ENCODE measurements at places on chromosomes 7 and 10. TPM values are rescaled to one million over a fixed set of nuclear protein-coding genes. Genes with fewer than 3 reads are reported as not detected.

GRCh38 chr7:82821037-82821436, 341.6 kb downstream of the PCLO start:
- H3K27ac ChIP-seq, result no peak overlapping the region
- no peaks in the 10 kb centered on the region for H3K27me3 ChIP-seq
- H3K4me3 ChIP-seq, result no peak overlapping the region
- H3K4me1 ChIP-seq, result no peaks in the 10 kb centered on the region
- no peaks in the 10 kb centered on the region for H3K36me3 ChIP-seq

KLF14 gene
- total RNA-seq, result not detected

DNA sequence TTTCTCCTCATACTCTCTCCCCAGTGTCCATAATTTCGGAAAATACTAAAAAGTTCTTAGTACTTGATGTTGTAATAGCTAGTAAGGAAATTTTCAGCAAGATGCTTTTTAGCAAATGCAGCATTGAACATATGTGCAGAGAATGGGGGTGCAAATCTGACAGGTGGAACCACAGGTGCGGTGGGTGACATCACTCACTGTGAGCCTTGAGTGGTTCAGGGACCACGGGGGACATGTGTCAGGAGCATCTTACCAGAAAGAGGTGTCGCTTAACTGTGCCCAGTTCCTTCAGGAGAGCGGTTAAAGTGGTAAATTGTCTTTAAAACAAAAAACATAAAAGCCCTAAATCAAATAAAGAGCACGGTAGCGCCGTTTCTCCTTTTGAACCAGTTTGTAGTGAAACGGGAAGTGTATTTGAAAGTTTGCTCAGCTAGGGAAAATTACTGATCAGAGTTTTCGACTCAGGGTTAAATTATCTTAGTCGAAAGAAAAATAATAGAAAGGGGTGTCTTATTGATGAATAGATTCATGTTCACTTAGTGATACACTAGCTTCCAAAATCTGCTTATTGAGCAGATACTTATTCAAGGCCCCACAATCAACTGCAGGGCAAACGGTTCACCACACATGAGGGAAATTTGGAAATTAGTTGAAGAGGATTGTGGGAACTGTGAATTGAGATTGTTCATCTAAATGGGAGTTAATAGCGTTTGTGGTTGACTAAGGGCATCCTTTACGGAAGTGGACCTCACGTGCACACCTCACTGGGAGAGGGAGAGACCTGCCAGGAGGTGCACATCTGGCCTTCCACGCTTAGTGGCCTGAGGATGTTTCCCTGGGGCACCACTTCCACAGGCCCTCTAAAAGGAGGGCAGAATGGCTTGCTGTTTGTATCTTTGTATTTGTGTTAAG, 12.7 kb downstream of the CUL1 start:
- no peak overlapping the region for H3K4me3 ChIP-seq
- H3K27ac ChIP-seq, result no peak overlapping the region
- H3K36me3 ChIP-seq, result peaks cover 20% of the 10 kb centered on the region
- DNase-seq, result peak; percentile 52
- H3K4me1 ChIP-seq, result peaks cover 75% of the 10 kb centered on the region

SMO gene
- total RNA-seq, result 0.81 TPM

DNA sequence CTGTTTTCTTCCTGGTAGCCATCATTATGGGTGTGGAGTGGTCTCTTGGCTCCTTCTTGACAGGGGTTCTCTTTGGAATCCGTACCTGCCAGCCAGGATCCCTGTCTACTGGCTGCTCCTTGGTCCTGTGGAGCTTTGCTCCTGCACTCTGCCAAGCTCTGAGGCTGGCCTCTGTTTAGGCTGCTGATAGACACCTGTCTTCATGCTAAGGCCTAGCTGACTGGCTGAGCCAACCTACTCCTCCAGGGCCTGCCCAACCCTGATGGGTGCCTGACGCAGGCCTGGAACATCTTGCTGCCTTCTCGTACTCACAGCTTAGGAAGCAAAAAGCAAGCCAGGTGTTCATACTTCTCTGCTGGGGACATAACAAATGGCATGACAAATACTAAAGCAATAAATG, 333.6 kb upstream of the ZNF32 start:
- H3K27me3 ChIP-seq, result no peaks in the 10 kb centered on the region
- peaks cover 9% of the 10 kb centered on the region for H3K4me1 ChIP-seq
- no peak overlapping the region for H3K27ac ChIP-seq
- no peaks in the 10 kb centered on the region for H3K36me3 ChIP-seq
- H3K4me3 ChIP-seq, result no peak overlapping the region

GRCh38 chr10:52232561-52233350, 81.3 kb upstream of the DKK1 start:
- DNase-seq, result no peak
- peak overlapping the region; percentile 9 for H3K4me3 ChIP-seq
- peaks cover 5% of the 10 kb centered on the region for H3K27me3 ChIP-seq
- no peaks in the 10 kb centered on the region for H3K36me3 ChIP-seq
- H3K4me1 ChIP-seq, result peaks cover 6% of the 10 kb centered on the region

- H3K4me3 ChIP-seq, result no peak overlapping the region
- no peaks in the 10 kb centered on the region for H3K4me1 ChIP-seq
- H3K27ac ChIP-seq, result no peak overlapping the region
- no peak for DNase-seq
- H3K27me3 ChIP-seq, result no peaks in the 10 kb centered on the region
- no peaks in the 10 kb centered on the region for H3K36me3 ChIP-seq
Observed at GRCh38 chr10:29600067-29600466, 34.7 kb downstream of the SVIL start.

DNA sequence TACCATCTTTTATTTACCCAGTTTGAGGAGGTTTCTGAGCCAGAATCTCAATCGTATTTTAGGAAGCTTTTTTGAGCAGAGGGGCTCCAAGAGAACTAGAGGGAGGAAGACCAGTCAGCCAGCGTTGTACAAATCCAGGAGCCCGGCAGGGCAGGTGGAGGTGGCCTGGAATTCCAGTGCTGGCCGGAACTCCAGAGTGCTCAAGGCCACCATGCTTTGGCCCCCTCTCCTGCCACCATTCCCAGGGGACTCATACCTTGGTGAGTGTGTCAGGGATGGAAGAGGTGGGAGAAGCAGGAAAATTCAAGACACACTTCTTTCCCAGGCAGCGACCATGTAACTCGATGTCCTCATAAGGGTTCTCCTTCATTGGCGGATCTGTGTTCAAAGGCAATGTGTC, 55.3 kb downstream of the DENND2A start:
- no peak overlapping the region for H3K27ac ChIP-seq
- DNase-seq, result no peak
- no peaks in the 10 kb centered on the region for H3K4me1 ChIP-seq
- no peaks in the 10 kb centered on the region for H3K36me3 ChIP-seq
- no peaks in the 10 kb centered on the region for H3K27me3 ChIP-seq
- H3K4me3 ChIP-seq, result no peak overlapping the region

PDZD8 gene
- total RNA-seq, result 16.2 TPM

DNA sequence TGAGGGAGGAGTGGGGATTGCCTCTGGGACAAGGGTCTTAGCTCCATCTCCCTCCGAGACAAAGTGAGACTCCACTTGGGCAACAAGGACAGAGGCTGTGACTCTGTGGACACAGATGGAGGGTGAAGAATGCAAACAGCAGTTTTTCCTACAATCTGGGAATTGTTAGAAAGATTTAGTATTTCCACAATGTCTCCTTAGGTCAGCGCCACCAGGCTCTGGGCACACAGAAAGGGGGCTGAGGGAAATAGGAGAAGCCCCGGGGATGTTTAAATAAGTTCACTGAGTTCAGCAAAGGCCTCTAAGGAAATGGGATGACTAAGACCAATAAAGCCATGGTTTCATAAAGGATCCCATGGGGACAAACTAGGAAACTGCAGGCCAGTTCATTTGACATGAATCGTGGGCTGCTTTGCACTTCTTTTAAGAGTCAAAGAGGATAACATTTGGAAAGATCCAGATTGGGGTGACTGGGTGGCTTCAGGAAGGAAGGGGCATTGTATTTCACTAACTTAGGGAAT, 219.8 kb upstream of the GLI3 start:
- no peaks in the 10 kb centered on the region for H3K4me1 ChIP-seq
- DNase-seq, result no peak
- no peak overlapping the region for H3K4me3 ChIP-seq
- peaks cover 2% of the 10 kb centered on the region for H3K27me3 ChIP-seq
- H3K36me3 ChIP-seq, result no peaks in the 10 kb centered on the region

- DNase-seq, result no peak
- H3K36me3 ChIP-seq, result no peaks in the 10 kb centered on the region
- no peak overlapping the region for H3K4me3 ChIP-seq
- no peak overlapping the region for H3K27ac ChIP-seq
- no peaks in the 10 kb centered on the region for H3K4me1 ChIP-seq
Observed at GRCh38 chr7:18208921-18209320, 181.3 kb upstream of the PRPS1L1 start.

BRI3 gene
- total RNA-seq, result 44.9 TPM

DNA sequence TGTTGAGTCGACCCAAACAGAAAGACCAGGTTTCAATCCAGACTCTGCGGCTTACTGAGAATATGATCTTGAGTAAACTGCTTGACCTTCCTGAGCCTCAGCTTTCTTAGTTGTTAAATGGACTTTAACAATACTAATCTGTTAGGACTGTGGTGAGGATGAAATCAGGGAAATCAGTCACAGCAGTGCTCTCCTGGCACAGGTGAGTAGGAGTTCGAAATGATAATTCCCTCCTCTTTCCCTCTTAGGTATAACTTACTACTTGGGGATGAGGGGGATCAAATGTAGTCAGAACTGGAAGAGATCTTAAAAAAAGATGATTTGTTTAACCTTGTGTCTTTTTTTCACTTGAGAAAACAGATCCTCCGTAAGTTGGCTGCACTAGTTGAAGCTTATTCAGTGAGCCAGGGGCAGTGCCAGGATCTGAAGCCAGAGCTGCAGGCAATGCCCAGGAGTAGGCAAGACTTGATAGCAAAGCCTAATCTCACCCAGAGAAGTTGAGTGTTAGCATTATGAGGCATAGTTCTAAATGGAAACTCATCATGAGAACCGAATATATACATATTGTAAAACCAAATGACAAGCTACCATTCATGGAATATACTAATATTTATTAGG, 1.8 kb upstream of the MAGI2 start:
- H3K36me3 ChIP-seq, result no peaks in the 10 kb centered on the region
- no peak overlapping the region for H3K4me3 ChIP-seq
- peaks cover 53% of the 10 kb centered on the region for H3K27me3 ChIP-seq
- peaks cover 9% of the 10 kb centered on the region for H3K4me1 ChIP-seq

- H3K27me3 ChIP-seq, result peaks cover 84% of the 10 kb centered on the region
- H3K4me1 ChIP-seq, result peaks cover 16% of the 10 kb centered on the region
- no peak overlapping the region for H3K27ac ChIP-seq
- H3K4me3 ChIP-seq, result no peak overlapping the region
Observed at GRCh38 chr7:155466142-155466813, 8.3 kb downstream of the EN2 start.

INHBA gene
- not detected for total RNA-seq

- H3K4me1 ChIP-seq, result peaks cover 18% of the 10 kb centered on the region
- DNase-seq, result no peak
- peaks cover 6% of the 10 kb centered on the region for H3K36me3 ChIP-seq
- H3K4me3 ChIP-seq, result no peak overlapping the region
- no peaks in the 10 kb centered on the region for H3K27me3 ChIP-seq
- H3K27ac ChIP-seq, result no peak overlapping the region
Observed at GRCh38 chr7:30281263-30281662, 3.1 kb upstream of the ZNRF2 start.

ZNF775 gene
- 4.9 TPM for total RNA-seq

DNA sequence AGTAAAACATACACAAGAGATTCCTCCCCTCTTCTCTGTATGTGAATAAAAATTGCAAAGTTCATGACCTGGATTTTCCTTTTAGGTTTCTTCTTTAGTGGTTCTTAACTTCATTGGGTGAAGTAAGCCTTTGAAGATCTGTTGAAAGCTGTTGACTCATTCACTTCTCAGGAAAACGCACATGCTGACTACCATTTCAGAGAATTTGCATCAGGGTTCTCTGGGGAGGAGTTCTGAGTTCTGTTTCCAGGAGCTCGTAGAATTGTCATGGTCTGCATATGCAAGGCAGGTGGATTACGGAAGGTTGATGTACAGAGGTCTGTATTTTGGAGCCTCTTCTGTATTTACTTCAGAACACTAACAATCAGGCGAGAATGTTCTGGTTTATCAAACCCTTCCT, 962 bp upstream of the SLC26A4 start:
- no peaks in the 10 kb centered on the region for H3K36me3 ChIP-seq
- H3K4me3 ChIP-seq, result peak overlapping the region; percentile 74
- peak overlapping the region; percentile 85 for H3K27ac ChIP-seq
- DNase-seq, result peak; percentile 69
- H3K27me3 ChIP-seq, result peaks cover 44% of the 10 kb centered on the region

DNA sequence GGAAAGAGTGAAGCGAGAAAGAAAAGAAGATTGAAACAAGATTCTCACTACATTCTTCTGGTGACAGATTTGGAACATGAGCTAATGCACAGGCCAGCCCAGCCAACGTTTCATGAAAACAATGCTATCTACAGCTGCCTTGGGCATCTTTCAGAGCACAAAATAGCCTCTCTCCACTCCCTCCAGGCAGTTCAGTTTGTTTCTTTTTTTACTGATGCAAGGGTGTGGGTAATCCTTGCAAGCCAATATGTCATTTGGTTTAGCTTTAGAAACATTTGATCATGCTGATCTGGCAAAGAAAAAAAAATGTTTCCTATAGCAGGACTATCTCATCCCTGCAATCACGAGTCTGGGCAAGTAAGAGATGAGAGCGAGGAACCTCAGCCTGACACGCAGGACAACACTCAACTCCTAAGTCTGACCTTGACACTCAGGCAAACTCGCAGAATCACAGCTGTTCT, 35.9 kb downstream of the SVIL start:
- H3K4me1 ChIP-seq, result no peaks in the 10 kb centered on the region
- DNase-seq, result no peak
- H3K36me3 ChIP-seq, result no peaks in the 10 kb centered on the region
- H3K27ac ChIP-seq, result no peak overlapping the region
- H3K27me3 ChIP-seq, result no peaks in the 10 kb centered on the region

- H3K4me1 ChIP-seq, result no peaks in the 10 kb centered on the region
- DNase-seq, result no peak
- no peak overlapping the region for H3K4me3 ChIP-seq
- no peaks in the 10 kb centered on the region for H3K36me3 ChIP-seq
Observed at GRCh38 chr7:70587739-70588138, 544.2 kb upstream of the GALNT17 start.

PAX4 gene
- total RNA-seq, result not detected

ARHGEF5 gene
- total RNA-seq, result 7.5 TPM

GCK gene
- total RNA-seq, result 2.1 TPM

Data from activated CD8-positive, alpha-beta T cell treated with anti-CD3 and anti-CD28 coated beads for 36 hours (primary cell).